Esophagus squamous epithelium (tissue), 5 donors: ENCODE measurements at places on chromosomes 1 and 21.

- no peak for DNase-seq
Observed at GRCh38 chr1:3906672-3907020, 6.6 kb upstream of the C1orf174 start.

GRCh38 chr1:27042670-27043069 lies 30.0 kb upstream of the TENT5B start:
- no peak for DNase-seq

- no peak for DNase-seq
Observed at GRCh38 chr1:224938652-224939051, 9.2 kb downstream of the DNAH14 start.

GRCh38 chr1:248152056-248152827 lies 7.3 kb downstream of the OR2M5 start:
- DNase-seq, result no peak

GRCh38 chr1:39922251-39922688 lies 20.6 kb upstream of the MYCL start:
- no peak for DNase-seq

GRCh38 chr21:46052703-46053651 lies 44.9 kb upstream of the COL6A2 start:
- no peak for DNase-seq

GRCh38 chr1:180262628-180263488 lies 32.8 kb downstream of the LHX4 start:
- DNase-seq, result no peak

- no peak for DNase-seq
Observed at GRCh38 chr1:58324558-58324957, 222.0 kb downstream of the OMA1 start.

DNA sequence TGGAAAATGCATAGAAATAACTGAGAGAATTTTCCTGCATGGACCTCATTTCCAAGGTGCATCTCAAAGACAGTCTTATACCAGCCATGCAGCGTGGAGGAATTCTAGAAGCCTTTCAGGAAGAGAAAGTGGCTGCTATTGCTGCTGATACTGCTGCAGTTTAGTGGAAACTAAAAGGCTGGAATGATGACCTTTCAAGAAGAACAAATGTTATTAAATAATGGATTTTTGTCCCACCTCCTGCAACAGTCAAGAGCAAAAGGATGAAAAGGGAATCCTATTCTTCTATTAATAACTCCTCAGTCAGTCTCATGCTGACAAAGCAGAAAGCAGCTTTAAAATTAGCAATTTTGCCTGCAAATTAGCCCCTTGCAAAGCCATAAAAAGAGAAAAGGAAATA lies 68.2 kb upstream of the C1orf87 start:
- DNase-seq, result no peak

- no peak for DNase-seq
Observed at GRCh38 chr1:9160079-9160717, 31.3 kb upstream of the GPR157 start.

- DNase-seq, result no peak
Observed at GRCh38 chr1:27149084-27149761, 5.7 kb downstream of the SLC9A1 start.

DNA sequence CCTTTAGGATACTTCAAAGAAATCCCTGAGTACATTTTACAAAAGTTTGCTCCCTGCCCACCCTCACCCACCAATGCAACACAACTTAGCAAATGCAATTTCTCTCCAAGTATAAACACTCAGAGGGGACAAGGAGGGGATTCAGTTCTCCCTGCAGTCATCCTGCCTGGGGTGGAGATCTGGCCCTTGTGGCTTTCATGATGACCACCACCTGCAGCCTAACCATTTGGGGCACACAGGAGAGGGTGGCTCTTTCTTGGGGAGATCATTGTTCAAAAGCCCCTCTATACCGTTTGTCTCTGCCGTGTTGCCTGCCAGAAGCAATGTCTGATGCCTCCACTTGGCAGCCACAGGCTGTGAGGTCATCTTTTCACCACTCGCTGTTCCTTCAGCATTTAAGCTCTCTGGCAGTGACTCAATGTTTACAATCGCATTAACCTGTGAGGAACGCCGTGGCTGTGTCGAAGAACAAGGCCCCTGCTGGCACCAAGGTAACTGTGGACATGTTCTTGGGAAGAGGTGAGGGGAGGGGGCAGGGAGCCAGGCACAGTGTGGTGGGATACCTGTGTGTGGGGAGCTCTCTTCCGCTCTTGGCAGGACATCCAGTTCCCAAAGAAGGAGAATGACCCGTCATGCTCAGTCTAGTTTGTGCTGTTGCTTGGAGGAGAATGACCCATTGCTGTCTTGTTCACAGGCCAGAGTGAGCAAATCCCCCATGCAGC lies 103.9 kb upstream of the DUSP10 start:
- no peak for DNase-seq

DNA sequence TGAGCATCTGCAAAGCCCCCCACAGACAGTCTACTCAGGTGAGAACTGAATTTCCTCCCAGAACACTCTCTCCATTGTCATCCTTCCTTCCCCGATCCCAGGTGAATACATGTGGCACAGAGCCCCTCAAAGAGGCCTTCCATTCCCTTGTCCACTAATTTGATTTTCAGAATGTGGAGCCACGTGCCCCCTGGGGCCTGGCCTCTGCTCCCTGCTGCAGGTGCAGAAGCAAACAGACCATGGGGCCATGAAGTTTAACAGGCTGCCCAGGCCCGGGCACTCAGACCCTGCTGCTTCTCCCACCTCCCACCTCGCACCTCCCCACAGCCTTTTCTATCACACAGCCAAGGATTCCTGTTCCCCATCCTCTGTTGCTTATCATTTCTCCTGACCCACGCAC lies 243.8 kb upstream of the RAB4A start:
- no peak for DNase-seq
